CD4-positive, alpha-beta T cell treated with Interleukin-6 at 100 ng/mL for 8 hours (primary cell): ENCODE measurements at places on chromosomes 11 and 22.

DNA sequence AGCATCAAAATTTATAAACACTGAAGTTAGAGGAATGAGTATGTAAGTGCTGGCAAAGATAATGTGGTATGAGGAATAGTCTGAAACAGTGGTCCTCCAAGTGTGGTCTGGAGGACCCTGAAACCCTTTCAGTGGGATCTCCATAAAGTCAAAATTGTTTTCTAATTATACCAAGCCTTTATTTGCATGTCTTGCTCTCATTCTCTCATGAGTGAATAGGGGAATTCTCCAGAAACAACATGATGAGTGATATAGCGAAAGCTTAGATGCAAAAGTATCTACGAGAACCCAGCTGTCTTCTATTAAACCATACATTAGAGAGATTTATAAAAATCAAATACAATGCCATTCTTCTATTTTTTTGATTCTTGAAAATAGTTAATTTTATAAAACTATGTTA is 145.0 kb upstream of the RAG2 start:
- no peak for DNase-seq

DNA sequence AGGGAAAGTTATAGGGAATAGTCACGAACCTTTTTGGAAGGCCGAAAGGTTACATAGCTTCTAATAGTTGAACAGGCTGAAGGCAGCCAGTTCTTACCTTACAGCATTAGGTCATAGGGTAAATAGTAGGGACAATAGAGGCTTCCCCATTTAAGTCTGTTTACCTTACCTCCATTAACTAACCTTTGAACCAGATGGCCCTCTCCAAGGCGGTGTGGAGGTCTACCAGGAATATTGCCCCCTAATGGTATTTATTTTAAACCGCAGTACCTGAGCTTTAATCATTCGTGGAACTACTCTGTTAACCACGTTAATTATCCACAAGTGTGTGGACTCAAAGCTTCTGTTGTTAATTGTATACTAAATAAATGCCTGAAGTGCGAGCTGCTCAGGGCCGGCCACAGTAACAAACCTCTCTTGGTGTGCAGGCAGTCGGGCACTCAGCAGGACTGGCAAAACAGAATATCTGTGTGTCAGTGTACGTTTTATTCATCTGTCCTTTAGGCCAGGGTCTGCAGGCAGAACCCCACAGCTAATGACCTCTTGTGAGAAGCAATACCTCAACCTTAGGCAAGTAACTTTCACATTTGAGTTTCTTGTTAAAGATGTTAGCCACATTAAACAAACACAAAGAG is 81.7 kb downstream of the PRCP start:
- no peak for DNase-seq

DNA sequence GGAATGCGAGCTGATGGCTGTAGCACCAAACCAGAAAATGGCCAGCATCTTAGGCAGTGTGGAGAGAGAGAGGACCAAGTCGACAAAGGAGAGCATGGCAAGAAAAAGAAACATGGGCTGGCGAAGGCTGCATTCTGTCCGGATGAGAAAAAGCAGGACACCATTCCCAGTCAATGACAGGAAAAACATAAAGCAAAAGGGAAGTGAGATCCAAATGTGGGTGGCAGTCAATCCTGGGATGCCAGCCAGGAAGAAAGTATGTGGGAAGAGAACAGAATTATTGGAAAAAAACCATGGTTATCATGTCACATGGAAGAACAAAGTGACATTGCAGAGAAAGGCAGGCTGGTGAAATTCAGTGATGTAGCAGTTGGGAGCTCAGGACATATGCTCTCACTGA is 36.9 kb upstream of the OR56A1 start:
- no peak for DNase-seq

DNA sequence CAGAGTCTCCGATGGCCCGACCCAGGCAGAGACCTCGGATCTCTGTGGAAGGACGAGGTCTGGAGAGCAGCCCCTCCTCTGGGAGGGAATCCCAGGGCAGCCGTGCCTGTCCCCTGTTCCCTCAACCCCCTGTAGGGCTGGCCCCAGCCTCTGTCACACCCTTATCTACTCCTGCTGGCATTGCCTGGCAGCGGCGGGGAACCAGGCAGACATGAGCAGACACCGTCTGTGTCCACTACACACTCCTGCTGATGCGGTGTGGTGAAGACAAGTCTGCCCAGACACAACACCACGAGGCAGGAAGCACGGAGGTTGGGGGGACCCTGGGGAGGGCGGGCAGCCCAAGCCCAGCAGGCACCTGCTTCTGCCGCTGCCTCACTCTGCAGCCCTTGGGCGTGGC is 52.5 kb upstream of the A4GALT start:
- no peak for DNase-seq

- DNase-seq, result no peak
Measured at GRCh38 chr11:129973068-129973467, 29.6 kb downstream of the PRDM10 start.

- no peak for DNase-seq
Measured at GRCh38 chr11:391117-392017, 2.6 kb upstream of the PKP3 start.

- peak; percentile 41 for DNase-seq
Measured at GRCh38 chr11:2213384-2213842, 41.8 kb upstream of the TH start.

DNA sequence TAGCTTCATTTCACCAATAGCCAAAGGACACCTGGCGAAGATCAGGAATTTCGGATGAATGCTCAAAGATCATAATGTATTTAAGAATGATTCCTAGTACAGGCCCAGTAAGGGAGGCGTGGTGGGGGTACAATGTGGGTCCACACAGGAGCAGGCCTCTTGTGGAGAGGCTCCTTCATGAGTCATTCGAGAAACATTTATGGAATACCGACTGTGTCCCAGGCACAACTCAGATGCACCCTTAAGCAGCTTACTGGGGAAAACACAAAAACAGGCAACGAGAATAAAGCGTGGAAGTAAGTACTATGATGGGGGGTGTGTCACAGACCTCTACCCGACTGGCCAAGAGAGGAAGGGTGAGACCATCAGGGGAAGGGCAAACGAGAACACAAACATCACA is 44.5 kb downstream of the SMCO4 start:
- no peak for DNase-seq

DNA sequence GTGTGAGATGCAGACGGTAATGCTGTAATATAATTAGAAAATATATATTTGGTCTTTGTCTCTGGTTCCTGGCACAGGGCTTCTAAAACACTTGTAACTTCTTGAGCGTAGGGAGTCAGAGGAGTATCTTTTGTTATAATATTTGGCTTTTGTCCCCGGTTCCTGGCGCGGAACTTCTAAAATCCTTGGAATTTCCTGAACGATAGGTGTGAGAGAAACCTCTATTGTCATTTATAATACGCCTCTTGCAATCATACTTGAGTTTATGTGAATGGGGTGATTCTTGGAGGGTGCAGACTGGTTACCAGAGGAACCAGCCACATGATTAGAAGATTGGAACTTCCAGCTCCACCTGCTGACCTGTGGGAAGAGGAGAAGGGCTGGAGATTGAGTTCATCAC is 54.1 kb upstream of the ZBED5 start:
- DNase-seq, result no peak

DNA sequence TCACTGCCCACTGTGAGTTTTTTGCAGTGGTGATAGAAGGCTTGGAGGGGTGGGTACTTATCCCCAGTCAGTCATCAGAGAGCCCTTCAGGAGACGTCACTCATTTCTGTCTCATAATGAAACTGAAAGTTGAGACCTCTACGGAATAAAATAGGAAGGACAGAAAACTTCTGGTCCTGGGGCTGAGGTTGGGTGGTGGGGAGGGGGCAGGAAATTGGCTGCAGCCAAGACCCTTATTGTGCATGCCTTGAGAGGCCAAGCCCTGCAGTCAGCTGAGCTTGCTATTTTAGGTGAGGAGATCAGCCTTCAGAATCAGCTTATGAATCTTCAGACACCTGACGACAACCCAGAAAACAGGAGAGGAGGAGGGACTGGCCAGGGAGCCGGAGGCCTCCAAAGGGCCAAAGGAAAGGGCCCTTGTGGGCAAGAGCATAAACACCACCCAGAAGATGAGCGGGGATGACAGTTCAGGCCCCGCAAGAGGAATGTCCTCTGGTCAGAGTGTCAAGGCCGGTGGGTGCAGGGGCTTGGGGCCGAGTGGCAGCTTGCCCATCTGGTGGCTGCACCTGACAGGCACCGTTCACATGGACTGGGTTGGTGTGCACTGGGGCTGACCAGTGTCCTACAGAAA is 17.9 kb upstream of the ADA2 start:
- peak; percentile 36 for DNase-seq

DNA sequence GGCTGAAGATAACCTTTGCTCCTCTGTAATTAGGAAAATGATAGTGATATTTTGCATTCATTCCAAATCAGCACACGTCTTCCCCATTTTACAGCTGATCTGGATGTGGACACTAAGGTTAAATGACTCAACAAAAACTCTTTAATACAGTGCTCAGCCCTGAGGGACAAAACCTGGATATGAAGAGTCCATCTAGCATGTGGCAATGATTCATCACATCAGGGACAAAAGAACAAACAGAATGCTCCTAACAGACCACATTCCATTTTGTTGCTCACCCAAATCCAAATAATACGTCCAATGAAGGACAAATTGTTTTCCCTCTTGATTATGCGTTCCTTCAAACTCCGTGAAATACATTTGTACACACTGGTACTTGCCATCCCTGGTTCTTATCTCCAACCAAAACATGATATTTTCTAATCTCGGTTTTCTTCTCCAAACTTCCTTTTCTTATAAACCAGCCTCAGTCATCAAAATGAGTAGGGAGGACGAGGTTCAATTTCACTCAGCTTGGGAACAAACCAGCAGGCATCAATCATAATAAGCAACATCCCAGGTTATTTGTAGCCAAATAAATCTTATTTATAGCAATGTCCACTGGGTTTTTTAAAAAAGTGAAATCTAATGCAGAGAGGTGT is 53.7 kb upstream of the MTMR2 start:
- DNase-seq, result no peak

GRCh38 chr11:44475114-44475686 is 90.3 kb upstream of the CD82 start:
- DNase-seq, result no peak
